ENCODE measurements at places on chromosomes 7 and 10.

DNA sequence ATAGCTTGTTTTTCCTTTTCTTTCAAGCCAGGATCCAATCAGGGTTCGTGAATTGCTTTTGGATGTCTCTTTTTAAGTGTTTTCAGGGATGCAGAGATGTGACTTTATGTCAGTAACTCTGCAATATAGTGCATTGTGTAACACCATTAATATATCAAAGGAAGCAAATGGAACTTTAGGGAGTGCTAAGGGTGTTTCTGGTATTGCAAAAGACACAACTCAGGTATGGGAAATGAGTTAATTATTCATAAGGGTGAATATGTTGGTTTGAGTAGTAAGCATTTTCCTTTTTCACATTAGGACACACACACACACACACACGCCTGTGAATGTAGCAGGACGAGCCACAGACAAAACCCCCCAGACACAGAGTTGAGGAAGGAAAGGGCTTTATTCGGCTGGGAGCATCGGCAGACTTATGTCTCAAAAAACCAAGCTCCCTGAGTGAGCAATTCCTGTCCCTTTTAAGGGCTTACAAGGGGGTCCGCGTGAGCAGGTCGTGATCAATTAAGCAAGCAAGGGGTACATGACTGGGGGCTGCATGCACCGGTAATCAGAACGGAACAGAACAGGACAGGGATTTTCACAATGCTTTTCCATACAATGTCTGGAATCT lies 31.8 kb upstream of the GSDME start:
- DNase-seq = no peak

DNA sequence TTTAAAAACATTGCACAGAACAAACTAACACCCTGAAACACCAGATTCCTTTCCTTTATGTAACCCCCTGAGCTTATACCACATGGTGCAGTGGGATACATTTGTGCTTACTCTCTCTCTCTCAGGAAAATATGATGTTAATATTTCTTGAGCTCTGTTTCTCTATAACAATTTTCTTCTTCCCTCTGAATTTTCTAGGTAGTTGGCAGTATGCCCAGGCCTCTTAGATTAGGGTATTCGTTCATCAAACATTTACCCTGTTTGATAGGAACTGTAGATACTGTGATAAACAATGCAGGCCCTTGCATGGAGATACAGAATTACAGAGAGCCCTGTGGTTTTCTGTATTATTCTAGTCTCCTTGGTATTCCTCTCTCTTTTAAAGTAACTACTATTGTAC lies 567.8 kb downstream of the IPMK start:
- DNase-seq = no peak

GRCh38 chr10:117345143-117345542 lies 30.1 kb downstream of the PDZD8 start:
- no peak for DNase-seq

DNA sequence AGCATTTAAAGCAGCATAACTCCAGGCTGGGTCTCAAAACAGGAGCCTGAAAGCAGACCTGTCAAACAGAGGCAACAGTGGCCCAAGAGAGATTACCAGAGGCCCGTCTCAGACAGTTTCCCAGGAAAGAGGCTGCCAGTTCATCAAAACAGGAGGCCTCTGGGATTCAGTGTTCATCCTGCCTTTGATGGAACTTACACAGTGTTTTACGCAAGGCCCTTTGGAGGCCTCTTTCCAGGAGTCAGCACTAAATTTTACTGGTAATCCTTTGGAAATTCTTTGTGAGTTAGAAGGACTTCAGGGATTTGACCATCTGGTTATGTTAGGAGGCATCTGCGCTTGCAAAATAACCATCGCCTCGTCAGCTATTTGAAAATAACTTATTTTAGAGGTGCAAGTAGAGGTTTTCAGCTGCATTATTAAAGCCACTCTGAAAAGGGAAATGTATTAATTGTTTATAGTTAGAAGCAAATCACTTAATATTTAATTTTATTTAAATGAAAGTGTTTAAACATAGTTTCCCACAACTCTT lies 501.2 kb upstream of the COBL start:
- DNase-seq = no peak

GRCh38 chr7:40682696-40683095 lies 547.9 kb downstream of the SUGCT start:
- no peak for DNase-seq

DNA sequence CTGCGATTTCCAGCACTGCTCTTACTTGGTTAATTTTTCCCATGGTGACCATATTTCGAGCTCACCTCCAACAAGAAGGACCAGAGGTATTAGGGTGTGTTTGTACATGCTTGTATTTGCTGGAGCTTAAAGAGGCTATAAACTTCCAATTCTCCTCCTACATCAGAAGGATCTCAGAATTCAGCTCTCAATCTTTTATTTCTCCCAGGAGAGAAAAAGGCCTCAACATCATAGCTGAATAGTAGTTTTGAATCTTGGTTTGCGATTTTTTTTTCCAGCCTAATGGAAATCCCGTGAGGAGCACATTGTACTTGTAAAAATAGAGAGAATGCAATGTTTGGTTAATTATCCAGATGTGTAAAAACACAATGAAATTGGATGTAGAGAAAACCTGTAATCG lies 69.7 kb downstream of the CPVL start:
- no peak for DNase-seq

- DNase-seq = no peak
These were observed 92.6 kb upstream of the RAB11FIP2 start for GRCh38 chr10:118139321-118139720.

DNA sequence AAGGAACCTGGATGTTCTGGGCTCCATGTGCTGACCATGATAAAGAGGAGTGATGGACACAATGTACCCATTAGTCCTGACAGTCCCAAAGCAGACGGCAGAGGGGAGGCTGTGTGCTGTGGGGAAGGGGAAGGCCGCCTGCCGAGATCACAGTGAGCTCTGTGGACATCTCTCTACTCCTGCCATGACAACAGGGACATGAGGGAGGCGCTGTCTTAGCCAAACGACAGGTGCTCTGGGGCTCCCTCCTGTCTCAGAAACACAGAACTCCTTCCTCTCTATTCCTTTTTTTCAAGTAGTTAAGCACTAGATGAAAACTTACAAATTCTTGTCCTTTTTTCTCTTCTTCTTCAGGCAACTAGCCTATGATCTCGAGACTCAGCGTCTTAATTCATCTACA lies 113.1 kb downstream of the RNF32 start:
- DNase-seq = no peak

DNA sequence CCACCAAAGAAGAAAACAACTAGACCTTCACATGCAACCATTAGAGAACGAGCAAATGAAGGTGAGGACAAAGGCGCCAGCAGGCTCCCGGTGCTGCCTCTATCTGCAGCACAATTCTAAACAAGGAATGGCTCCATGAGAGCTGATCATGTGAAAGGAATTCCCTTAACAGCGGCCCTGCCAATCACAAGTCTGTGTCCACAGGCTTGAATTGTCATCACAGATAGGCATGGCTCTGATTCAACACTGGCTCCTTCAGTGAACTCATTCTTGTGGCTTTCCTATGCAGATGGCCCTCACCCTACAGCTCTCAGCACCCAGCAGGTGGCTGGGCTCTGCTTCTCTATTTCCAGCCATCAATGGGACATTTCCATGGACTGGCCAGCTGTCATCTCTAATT lies 36.2 kb downstream of the LAMB1 start:
- DNase-seq = no peak

DNA sequence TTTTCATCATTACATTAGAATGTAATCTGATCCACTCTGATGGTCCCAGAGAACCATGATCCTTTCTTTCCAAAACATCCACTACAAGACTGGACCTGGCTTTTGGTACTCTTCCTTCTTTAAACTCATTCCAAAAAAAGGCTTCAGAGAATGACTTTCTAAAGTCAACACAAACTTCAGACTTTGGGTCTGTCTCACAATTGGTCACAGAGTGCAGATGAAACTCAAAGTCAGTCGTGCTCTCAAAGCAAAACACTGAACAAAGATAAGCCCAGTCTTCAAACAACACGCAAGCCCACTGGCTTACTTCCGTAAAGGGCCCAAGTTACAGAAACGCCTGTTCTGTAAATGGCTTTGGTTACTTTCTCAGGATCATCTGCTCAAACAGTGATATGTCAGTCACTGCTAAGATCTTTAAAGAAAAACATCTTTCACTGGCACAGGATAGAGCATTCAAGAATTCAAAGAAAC lies 250.9 kb upstream of the MKLN1 start:
- no peak for DNase-seq

DNA sequence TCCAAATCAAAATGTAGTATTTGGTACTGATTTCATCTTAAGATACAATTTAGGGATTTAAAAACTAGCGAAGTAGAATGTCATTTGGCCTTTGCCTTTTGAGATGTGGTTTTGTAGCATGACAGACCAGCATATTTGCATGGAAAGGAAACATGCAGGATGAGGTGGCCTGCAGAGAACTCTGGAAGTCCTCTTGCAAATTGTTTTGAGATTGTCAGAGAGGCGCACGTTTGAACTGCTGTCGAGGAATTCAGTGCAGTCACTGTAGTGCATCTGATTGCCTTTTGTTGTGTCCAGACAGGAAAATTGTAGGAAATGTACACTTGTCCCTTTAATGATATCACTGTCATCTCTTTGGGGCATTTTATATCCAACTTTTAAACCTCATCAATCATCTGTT lies 136.7 kb downstream of the CELF2 start:
- no peak for DNase-seq

DNA sequence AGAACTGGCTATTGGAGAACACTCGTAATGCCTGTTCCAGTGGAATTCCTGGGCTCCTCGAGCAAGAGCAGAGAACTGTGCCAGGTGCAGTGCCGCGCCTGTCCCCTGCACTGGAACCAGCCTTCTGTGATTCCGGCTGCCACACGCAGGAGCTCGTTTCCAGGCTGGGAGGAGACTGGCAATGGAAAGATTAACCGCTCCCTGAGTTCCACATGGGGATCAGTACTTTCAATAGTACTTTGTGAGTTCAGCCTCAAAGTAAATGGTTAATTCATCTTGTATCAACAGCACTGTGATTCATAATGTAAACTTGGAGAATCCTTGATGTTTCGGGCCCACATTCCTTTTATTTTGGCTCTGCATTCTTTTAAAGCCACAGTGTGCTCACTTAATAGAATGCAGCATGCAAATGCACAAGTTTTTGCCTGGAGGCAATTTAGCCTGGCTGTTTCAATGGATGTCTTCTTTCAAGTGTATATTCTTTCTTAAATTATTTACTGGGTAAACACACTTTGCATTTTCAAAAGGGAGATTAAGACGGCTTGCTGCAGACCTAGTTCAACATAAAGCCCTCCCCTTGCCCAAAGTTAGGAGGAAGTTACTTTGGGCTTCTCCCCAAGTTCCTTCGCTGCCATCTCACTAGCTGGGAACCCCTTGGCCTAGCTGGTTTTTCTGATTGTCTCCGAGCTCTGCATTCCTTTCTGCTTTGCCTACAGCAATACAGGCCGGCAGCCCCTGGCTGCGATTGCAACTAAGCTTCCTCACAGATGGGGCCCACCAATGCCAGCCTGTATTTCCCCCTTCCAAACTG lies 138.1 kb upstream of the TCF7L2 start:
- peak; percentile 41 for DNase-seq

DNA sequence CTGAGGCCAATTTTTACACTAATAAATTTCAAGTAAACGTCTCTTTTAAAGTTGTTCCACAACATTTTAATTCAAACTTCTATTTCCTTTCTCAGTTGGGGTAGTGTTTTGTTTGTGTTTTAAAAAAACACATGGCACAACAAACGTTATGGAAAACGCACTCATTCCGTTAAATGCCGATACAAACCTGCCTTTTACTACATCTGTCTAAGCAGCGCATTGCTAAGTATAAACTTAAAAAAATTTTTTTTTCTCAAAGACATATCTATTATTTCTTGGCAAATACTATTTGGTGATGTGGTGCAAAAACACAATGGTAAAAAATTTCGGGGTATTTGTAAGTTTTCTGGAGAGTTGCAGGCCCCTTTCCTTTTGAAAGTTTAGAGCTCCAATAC lies 1.4 kb downstream of the SKIDA1 start:
- DNase-seq = no peak

- no peak for DNase-seq
These were observed 217.8 kb upstream of the AGK start for GRCh38 chr7:141333459-141333858.

GRCh38 chr7:36487756-36488336 lies 98.2 kb downstream of the ANLN start:
- no peak for DNase-seq

GRCh38 chr7:96328016-96328415 lies 6.1 kb upstream of the SLC25A13 start:
- DNase-seq = no peak

DNA sequence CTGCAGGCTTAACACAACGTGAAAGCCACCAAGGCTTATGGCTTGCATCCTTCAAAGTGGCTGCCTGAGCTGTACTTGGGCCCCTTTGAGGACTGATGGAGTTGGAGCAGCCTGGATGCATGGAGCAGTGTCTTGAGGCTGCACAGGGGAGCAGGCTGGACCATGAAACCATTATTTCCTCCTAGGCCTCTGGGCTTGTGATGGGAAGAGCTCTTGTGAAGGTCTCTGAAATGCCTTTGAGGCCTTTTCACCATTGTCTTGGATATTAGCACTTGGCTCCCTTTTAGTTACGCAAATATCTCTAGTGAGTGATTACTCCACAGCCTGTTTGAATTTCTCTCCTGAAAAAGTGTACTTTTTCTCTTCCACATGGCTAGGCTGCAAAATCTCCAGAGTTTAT lies 201.2 kb upstream of the NPY start:
- DNase-seq = no peak

DNA sequence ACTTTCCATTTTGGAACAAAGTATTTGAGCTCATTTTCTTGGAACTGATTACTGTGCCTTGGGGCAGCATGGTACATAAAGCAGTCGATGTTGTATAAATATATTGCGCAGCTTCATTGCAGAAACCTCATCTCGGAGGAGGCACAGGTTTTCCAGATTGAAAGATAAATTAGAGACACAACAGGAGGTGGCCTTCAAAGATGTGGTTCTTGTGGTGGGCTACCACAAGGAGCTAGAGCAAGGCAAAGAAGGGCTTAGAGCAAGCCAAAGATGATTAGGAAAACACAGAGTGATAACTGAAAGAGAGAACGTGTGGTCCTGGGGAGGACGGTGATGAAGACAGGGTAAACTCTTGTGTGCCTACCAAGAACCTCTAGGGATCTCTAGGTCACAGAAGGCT lies 169.1 kb upstream of the TNS3 start:
- DNase-seq = no peak

DNA sequence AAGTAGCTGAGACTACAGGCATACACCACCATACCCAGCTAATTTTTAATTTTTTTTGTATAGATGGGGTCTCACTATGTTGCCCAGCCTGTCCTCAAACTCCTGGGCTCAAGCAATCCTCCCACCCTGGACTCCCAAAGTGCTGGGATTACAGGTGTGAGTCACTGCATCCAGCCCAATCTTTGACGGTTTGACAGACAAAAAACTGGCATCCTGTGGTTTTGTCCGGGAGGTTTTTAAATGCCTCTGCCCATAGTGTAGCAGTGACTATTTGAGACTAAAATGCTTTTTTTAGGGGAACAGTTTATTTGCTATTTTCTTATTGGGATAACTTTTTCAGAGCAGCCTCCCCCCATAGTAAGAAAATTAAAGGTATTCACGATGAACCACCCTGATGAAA lies 523.7 kb upstream of the GALNT17 start:
- DNase-seq = no peak

- DNase-seq = no peak
These were observed 198.1 kb upstream of the RNF32 start for GRCh38 chr7:156442516-156442915.

- no peak for DNase-seq
These were observed 49.0 kb downstream of the COL17A1 start for GRCh38 chr10:104036518-104037260.
